ENCODE measurements at places on chromosomes 12 and 14.

GRCh38 chr14:98949481-98950135, 322.4 kb downstream of the BCL11B start:
- no peak for DNase-seq

DNA sequence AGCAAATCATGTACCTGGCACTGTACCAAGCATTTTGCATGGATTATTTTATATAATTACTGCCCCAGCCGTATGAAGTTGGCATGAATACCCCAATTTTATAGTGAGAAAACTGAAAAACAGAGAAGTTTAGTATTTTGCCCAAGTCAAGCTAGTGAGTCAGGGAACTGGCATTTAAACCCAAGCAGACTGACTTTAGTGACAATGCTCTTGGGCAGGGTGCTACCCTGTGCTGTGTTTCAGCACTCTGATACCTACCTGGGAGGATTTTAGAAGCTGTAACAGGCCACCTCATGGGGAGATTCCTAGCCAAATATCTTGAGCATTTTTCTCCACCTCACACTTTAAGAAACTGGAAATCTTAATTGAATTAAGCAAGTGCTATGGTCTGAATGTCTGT, 98.1 kb upstream of the MAX start:
- DNase-seq: no peak

- DNase-seq: no peak
Measured at GRCh38 chr14:31219169-31219568, 11.6 kb upstream of the HECTD1 start.

GRCh38 chr14:105527381-105527825, 1.0 kb downstream of the TMEM121 start:
- no peak for DNase-seq

DNA sequence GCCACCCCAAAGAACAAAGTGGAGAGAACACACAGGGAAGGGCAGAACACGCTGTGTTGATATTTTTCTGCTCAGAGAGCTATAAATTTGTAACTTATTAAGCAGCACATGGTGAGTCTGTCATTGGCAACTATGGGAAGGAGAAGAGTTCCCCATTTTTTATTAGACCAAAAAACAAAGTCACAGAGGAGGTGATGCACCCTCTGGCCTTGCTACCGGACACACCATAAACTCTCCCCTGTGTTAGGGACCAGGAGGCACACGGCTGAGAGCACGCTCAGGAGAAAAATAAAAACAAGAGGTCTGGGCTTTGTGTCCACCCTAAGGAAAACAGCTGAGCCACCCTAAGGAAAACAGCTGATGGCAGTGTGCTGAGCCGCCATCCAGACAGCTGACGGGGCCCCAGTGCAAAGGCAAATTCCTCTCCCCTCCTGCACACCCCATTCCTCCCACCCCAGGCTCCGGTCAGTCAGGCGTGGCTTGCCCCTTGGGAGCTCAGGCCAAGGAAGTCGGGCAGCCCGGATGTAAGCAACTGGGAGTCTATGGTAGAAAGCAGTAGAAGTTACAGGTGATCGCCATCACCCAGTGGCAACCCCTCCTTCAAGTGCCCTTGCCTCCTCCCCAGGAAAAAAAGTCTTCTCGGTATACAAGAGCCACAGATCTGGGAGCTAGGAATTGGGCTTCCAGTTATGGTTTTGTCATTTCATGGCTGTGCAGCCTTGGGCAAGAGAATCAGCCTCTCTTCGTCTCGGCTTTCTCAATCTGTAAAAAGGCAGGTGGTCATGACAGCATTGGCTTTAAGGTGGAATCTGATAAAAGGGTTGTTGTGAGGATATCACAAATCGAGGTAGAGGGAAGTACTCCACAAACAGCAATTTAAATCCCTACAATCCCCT, 2.4 kb downstream of the PXN start:
- no peak for DNase-seq

GRCh38 chr14:53368066-53368465, 214.9 kb upstream of the DDHD1 start:
- DNase-seq: no peak

GRCh38 chr12:94783862-94784261, 133.5 kb upstream of the TMCC3 start:
- DNase-seq: peak; percentile 81

- DNase-seq: no peak
Measured at GRCh38 chr12:132040906-132041606, 91.3 kb downstream of the EP400 start.

- no peak for DNase-seq
Measured at GRCh38 chr14:59844186-59844812, 26.3 kb downstream of the RTN1 start.

DNA sequence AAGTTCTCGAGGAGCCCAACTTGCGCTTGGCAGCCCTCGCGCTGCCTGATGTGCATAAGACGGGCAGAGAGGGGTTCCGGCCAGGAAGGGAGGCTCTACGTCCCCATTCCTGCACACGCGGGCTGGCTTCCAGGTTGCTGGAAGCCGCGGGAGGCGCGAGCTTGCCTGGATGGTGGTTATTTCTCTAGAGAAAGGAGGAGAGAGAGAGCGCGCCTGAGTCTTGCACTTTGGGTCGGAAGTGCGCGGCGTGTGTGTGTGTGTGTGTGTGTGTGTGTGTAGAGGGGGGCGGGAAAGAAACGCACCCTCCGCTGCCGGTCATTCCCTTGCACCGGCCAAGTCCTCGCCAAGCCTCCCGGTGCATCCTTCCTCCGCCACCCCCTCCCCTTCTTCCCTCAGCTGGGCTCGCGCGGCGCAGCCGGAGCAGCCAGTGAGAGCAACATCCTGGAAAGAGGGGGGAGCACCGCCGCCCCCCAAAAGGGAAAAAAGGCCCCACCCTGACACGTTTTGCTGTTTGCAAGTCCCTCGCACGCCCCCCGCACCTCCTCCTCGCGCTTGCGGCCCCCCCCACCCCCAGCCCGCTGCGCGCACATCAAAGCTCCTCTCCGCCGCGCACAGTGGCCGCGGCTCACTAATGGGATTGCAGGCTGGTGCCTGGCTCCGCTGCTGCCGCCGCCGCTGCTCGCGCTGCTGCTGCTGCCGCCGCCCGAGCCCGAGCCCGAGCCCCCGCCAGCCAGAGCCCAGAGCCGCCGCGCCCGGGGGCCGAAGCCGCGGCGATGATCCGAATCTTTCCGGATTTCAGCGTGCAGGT, 4.4 kb upstream of the NPAS3 start:
- no peak for DNase-seq

DNA sequence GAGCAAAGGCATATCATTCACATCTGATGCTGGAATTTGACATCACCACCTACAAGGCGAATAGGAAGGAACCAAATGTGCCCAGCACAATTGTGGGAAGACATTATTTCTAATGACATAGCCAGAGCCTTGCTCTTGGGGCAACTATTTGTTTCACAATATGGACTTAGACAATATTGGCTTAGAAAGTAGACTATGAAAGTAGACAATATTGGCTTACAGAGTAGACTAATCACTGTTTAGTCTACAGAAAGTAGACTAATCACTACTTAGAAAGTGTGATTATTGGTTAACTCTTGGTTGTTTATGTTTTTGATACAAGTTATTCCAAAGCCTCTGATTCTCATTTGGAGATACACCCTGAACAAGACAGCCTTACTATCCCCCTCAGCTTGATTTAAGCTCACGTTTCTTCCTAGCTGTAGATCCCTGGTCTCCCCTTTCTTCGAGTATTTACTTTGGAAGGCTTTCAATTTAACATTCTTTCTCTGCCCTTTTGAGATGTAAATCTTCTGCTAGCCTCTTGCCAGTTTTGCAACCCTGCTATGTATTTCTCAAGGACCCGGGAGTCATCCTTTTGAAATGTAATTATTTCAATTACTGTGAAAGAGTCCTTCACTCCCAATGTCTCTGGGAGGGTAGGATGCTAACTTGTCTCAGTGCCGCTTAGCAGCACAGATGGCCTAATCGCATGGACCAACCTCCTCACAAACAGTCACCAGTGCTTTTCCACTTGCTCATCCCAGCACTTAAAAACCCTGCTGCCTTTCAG, 843.2 kb downstream of the GALC start:
- peak; percentile 95 for DNase-seq

DNA sequence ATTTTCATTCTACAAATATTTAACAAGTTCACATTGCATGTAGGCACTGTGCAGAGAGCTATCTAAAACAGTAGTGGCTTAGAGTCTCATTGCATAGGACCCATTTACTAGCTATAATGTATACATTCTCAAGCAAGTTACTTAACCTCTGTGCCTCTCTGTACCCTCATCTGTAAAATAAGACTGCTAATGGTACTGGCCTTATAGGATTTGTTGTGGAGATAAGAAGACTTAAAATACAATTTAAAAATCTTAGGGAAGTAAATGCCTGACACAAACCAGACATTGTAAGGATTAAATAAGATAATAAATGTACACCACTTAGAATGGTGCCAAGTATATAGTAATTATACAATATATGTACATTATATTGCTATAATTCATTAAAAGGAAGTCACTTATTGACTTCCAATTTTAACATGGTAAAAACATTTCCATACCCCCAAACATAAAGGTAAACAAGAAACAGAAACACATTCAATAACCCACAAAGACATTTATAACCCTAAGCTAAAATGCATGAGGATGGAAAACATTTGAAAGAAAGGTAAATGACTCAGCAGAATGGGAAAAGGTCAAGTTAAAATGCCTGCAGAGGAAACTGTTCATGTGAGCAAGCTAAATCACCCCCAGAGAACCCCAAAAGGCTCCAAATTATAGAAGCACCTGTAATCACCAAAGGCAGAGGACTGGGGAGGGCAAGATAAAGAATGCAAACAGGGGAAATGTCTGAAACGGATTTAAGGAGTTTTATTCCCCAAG, 30.8 kb downstream of the RPS6KA5 start:
- no peak for DNase-seq

GRCh38 chr12:14048941-14049545, 67.6 kb upstream of the GRIN2B start:
- no peak for DNase-seq

DNA sequence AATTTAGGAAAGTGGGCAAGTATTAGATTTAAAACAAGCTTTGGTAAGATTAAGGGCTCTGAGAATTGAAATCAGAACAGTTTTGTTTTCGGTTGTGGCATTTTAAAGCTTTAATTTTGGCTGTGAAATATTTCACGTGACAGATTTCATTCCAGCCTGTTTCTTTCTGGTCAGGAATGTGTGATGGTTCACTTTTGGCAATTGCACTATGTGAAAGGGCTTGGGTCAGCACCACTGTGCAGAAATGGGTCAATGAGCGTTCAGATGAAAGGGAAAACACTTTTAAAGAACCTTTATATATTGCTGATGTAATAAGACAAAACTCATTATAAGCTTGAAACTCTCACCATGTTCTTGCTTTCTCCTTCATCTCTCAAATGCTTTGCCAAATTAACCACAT, 17.1 kb downstream of the NUBPL start:
- DNase-seq: no peak

DNA sequence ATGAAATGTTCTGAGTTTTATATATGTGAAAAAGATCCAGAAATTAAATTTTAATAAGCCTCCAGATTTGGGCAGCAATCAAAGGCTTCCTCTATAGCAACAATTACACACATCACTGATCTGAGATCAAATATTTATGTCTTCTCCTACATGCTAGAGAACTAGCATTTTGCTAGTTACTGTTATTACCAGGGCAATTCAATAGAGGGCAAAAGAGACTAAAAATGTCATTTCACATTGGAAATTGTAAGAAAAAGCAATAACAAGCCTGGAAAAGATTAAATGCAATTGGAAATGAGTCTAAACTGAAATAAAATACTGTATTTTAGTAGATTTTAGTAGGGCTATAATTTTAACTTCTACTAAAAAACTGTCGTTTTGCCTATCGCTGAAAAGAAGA, 32.6 kb upstream of the ANO6 start:
- peak; percentile 17 for DNase-seq

DNA sequence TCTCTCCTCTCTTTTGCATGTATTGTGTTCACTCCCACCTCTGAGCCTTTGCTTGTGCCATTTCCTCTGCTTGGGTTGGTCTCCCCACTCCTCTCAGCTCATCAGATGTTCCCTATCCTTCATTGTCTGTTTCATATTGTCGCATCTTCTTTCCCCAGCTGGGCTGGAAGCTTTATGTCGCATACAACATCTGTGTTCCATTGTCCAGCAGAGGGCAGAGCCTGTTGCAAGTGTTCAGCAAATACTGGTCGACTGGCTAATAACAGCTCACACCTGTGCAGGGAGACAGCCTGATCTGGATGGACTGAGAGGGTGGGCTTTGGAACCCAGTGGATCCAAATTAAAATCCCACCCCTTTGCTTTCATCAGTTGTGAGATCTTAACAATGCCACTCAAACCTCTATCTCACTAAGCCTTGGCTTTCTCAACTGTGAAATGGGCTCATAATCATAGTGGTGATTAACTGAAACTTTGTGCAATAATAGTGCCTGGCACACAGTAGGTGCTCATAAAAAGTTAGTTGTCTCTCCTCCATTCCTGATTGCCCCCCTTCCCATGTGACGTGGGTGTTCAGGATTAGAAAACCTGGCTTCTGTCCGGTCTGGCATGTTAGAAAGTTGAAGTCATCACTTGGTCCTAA, 75.8 kb downstream of the RIN3 start:
- DNase-seq: peak; percentile 37

GRCh38 chr14:69693145-69693544, 73.8 kb upstream of the SRSF5 start:
- DNase-seq: peak; percentile 10

GRCh38 chr12:48852734-48853688, 1.0 kb upstream of the DDX23 start:
- DNase-seq: peak; percentile 83

DNA sequence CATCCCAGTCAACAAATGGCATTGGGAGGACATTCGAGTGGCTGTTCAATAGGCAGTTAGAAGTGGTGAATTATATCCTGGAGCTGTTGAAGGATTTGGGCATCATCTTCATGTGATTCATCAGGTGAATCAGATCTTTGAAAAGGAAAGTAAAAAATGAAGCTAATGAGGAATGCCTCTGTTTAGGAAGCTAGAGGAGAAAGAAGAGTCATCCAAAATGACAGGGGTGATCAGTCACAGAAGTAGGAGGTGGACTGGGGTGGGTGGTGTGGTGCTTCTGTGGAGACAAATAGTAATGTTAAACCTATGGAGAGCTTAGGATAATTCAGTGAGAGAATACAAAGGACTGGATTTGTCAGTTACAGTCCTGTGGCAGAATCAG, 32.7 kb downstream of the DIP2B start:
- peak; percentile 73 for DNase-seq

DNA sequence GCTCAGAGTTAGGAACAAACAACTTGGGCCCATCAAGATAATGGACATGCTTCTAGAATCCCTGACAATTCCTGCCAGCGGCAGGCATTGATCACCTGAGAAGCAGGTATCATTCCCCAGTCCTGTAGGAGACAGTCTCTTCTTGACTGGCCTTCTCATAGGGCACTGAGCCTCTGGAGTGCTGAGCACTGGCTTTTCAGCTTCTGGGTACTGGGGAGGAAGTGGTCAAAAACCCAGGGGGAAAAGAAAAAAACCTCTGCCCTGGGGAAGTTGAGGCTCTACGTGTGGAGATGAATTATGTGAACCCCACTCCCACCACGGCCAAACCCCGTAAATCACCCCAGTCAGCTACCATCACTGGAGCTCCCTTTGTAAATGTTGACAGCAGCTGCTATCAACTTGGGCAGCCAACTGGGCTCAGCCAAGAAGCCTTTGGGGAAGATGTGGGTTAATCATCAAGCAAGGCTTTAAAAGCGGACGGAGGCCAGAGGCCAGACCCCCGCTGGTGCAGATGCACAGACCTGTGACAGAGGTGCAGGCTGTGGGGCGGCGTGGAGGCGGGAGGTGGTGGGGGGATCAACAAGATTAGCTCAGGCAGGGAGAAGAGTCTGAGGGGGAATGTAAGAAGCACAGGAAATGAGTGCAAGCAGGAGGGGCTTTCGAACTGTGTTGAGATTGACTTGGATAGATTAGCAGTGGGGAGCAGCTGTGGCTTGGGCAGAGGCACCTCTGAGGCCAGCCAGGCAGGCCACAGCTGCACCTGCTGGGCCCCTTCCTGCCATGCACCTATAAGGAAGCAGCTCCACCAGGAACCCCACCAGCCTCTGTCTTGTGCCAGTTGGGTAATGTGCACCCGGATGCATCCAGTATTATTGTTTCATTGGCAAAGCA, 105.4 kb upstream of the HIF1A start:
- DNase-seq: no peak

Data from fibroblast of skin of abdomen (primary cell).